ENCODE measurements at places on chromosomes 2 and 18. TPM values are rescaled to one million over a fixed set of nuclear protein-coding genes. Genes with fewer than 3 reads are reported as not detected.

DNA sequence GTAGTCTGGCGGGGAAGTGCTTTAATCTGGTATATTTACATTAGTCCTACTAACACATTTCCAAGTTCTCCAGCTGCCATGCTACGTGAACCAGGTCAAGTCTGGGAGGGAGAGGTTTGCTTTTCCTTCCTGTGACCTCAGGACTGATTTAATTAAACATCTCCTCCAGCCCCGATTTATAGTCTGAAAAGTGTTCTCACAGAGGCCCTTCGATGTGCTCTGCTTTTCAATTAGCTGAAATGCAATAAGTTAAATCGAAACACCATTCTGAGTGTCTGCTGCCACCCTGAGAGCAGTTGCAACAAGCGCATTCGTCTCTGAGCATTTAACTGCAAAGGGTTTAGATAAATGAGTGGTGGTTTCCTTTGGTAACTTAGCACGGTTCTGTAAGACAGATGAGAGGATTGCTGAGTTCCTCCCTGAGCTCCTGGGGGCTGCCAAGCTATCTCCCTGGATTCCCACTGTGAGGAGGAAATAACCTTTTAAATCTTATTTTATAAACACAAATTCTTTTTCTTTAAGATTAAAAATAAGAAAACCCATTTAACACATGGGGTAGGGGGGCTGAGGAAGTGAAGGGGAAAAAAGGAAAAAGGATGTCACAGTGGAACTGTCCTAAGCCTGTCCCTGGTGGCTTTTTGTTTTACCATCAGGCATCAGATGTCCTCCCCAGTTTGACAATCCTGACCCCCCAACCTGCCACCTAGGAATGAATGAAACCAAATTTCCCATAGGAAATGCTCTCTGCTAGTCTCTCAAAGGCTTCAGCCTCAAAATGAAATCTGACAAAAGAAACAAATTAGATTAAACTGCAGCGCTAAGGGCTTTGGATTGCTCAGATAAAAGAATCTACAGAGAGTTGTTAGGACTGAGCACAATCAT is 56.5 kb upstream of the CREB1 start:
- DNase-seq: no peak

DNA sequence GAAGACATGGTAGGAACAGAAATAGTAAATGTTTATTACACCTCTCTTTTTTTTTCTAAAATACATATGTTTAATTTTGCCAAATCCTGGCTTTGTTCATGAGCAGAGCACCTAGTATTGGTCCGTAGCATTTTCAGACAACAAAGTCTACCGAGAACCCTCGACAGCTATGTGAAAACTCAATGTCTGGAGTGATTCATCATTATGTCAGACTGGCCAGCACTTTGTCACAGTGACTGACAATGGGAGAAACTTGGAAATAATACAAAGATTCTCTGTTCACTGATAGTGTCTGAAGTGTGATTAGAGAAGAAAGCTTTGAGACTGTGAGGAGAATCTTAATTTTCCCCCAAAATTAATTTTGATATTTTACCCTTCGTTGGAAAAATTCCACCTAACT is 143.0 kb downstream of the HNMT start:
- DNase-seq: no peak

DNA sequence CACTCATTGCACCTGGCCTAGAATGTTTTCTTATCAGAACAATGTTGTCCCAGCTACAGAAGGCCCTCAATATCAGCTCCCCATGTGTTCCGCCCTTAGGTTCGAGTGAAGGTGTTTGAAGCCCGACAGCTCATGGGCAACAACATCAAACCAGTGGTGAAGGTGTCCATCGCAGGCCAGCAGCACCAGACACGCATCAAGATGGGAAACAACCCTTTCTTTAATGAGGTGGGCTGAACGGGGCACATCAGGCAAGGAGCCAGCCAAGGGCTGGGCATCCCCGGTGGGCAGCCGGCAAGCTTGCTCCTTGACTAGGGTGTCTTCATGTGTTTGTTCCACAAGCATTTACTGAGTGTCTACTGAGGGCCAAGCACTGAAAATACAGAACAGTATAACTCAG is 9.2 kb downstream of the FER1L5 start:
- DNase-seq: no peak

DNA sequence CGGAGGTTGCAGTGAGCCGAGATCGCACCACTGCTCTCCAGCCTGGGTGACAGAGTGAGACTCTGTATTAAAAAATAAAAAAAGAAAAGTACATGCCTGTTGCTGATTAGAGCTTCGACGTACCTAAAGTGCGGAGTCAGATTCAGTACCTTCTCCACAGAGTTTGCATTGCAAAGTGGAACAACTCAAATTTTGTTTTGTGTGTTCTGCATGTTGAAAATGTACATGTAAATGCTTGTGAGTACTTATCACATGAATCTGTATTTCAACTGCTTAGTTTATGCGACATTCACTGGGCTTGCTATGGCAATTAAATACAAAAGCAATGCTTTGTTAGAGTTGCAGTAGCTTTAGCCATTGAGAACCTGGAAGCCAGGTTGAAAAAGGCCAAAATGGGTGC is 36.4 kb downstream of the ACTR2 start:
- no peak for DNase-seq

GRCh38 chr18:9661564-9661963 is 46.5 kb upstream of the RAB31 start:
- DNase-seq: no peak

GRCh38 chr18:48862678-48863270 is 88.0 kb downstream of the SMAD7 start:
- no peak for DNase-seq

DNA sequence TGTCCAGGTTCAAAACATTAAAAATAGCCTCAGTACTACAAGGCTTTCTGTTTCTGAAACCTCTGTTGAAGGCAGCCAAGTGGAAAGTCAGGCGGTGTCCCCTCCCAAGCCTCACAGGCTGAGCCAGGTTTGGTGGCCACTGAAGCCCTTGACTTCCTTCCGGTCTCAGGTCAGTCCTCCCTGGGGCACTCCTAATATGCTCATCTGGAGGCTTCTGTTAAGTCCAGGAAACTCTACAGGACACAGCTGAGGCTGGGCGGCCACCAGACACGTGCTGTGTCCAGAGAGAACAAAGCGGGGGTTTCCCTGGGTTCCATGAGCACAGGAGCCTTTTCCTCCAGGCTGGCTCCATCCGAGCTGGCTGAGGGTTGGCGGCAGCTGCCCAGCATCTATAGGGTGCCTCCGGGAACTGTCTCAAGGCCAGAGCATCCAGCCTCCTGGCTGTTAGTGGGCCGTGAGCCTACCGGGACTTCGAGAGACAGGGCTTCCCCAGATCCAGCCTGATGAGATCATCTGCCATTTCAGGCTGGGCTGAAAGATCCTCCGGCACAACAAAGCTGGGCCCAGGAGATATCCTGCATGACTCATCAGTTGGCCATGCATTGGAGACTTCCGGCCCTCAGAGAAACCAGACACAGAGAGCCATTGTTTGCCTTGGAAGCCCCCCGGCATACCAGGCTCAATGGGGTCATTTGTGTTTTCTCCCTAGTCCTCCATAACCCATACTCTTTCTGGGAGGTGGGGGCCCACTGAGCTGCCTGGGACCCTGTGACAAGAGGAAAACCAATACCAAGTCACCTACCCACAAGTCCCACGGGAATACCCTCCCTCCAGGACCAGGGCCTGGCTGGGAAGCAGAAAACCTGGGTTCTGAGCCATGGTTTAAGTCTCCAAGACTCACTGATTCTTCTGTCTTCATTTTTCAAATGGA is 71.7 kb downstream of the HS1BP3 start:
- DNase-seq: peak; percentile 39

GRCh38 chr2:42117923-42118753 is 51.0 kb upstream of the EML4 start:
- no peak for DNase-seq

- no peak for DNase-seq
Measured at GRCh38 chr2:217412721-217413120, 552.9 kb upstream of the TNP1 start.

- no peak for DNase-seq
Measured at GRCh38 chr2:65227020-65227455, 593 bp upstream of the ACTR2 start.

DNA sequence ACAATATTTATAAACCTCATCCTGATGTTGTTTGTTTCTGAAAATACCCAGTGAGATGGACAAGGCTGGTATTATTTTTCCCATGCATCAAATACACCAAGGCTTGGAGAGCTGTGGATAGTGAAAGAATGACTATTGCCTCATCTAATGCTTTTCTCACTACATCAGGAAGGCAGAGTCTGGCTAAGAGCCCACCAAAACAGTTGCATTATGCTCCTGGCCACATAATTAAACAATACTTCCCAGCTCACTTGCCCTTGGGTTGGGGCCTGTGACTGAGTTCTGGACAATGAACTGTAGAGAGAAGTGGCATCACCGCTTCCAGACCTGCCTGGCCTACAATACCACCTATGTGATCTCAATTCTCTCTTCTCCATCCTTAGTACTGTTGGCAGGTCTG is 46.4 kb upstream of the REEP1 start:
- DNase-seq: no peak

DNA sequence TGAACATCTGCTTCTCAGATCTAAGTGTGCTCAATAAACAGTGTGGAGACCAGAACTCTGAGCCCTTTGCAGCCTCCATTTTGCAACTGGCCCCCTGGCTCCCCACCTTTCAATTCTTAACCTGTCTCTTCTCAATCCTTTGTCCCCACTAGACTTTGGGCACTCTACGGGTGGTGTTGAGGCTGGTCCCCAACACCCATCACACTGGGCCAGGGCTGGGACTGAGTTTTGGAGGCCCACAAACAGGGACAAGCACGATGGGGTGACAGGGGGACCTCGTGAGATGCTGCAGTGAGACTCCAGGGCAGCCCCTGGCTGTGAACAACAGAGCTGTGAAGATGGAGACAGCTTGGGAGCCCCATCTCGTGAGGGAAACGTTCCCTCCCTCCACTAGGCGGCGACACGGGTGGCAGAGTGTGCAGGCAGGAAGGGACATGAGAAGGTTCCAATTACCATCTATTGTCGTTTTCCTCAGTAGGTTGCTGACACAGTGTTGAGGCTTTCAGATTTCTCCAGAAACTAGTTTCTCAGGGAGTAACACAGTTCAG is 1.2 kb downstream of the ANKMY1 start:
- peak; percentile 58 for DNase-seq

GRCh38 chr2:108165729-108166128 is 74.0 kb upstream of the SULT1C3 start:
- no peak for DNase-seq

DNA sequence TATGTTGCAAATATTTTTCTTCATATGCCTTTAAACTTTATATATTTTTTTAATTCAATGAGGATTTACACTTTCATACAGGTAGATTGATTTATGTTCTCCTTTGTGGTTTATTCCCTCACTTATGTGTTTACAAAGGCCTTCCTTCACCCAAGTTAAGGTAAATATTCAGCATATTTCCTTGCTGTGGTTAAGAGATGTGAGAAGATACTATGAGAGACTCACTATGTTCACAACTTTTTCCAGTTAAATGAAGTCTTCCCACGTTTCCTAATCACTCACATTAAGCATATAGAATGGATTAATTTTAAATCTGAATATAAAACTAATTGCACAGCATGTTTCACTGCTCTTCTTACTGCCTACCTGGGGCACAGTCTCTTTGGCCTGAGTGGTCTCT is 597 bp downstream of the PECR start:
- no peak for DNase-seq

DNA sequence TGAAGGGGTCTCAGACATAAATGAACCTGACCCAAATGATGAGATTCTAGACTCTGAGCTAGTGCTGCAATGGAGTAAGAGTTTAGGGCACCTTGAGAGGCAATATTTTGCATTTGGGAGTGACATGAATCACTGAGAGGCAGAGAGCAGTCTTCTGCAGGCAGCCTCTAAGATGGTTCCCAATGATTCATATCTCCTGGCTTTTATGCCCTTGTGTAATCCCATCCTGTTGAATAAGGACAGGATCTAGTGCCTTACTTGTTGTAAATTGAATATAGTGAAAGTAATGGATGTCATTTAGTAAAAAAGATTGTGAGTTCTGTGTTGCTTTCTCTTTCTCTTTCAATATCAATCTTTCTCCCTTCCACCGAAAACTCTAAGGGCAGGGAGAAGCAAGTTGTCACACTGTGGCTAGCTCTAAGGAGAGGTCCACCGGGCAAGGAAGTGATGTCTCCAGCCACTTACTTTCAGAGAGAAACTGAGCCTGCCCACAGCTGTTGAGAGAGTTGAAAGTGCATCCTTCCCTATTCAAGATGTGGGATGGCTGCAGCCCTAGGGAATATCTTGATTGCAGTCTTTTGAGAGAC is 144.7 kb downstream of the TRIB2 start:
- DNase-seq: no peak

GRCh38 chr2:84393829-84394228 is 65.3 kb downstream of the SUCLG1 start:
- no peak for DNase-seq

DNA sequence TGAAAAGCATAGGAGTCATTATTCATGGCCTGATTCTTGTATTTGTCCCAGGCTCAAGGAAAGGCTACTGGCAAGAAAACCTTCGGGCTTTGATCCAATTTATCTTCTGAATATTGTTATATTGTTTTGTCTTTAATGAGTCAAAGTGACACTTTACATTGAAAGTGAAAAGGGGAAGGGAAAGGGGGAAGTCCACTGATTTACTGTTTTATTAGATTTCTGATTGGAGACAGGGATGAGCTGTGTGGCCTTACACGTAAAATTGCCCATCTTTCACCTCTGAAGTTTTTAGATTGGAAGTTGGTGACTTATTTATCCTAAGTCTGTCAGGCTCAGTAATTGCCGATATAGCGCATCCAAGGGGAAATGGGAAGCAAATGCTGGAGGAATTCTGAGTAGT is 843.8 kb upstream of the LRRTM1 start:
- no peak for DNase-seq

GRCh38 chr2:233996461-233996860 is 54.0 kb upstream of the SPP2 start:
- DNase-seq: no peak

- no peak for DNase-seq
Measured at GRCh38 chr2:9709539-9710285, 78.9 kb upstream of the YWHAQ start.

Gene ASAP2
- total RNA-seq: 58.1 TPM

Gene UGT1A5
- total RNA-seq: 2.4 TPM

Gene RAB27B
- total RNA-seq: 12.5 TPM

Gene RAMP1
- 27.2 TPM for total RNA-seq

Gene PID1
- total RNA-seq: 30.2 TPM

Gene GLI2
- 2.0 TPM for total RNA-seq

Gene DNER
- total RNA-seq: 1.7 TPM

Gene TCF23
- 0.07 TPM for total RNA-seq

Gene TUBA4B
- not detected for total RNA-seq

Gene ONECUT2
- total RNA-seq: 0.05 TPM

Gene DNAJC5G
- total RNA-seq: not detected

Gene ACVR1C
- total RNA-seq: 5.7 TPM

Gene IER3IP1
- total RNA-seq: 14.5 TPM

All from colonic mucosa (tissue), 4 donors.